Stimulated activated CD4-positive, alpha-beta T cell treated with anti-CD3 and anti-CD28 coated beads, Interleukin-1b, Interleukin-23, amount 100 ng/mL, for 1 hour (primary cell): ENCODE measurements at places on chromosomes 2 and 18.

DNA sequence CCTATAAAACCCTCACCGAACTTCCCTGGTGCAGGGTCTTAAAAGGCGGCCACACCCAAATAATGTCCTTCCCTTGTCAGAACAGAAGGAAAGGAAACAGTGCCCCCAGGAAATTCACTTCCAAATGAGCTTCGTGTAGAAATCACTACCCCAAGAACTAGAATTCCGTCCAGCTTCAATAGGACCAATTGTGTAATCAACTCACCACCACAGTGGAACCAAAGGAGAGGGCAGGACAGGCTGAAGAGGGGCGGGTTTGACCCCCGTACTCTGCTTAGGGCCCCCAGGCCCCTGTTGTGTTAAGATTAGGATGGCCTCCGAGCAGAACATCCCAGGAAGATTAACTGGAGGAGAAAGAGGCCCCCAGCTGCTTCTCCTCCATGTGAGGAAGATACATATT lies 24.1 kb downstream of the GPR35 start:
- DNase-seq: no peak

- DNase-seq: no peak
Measured at GRCh38 chr2:55019526-55020258, 30.6 kb downstream of the RTN4 start.

GRCh38 chr2:133794114-133794513 lies 225.9 kb upstream of the NCKAP5 start:
- no peak for DNase-seq

- no peak for DNase-seq
Measured at GRCh38 chr18:22276334-22276713, 106.9 kb downstream of the GATA6 start.
